ENCODE measurements at places on chromosomes 3 and 15.

DNA sequence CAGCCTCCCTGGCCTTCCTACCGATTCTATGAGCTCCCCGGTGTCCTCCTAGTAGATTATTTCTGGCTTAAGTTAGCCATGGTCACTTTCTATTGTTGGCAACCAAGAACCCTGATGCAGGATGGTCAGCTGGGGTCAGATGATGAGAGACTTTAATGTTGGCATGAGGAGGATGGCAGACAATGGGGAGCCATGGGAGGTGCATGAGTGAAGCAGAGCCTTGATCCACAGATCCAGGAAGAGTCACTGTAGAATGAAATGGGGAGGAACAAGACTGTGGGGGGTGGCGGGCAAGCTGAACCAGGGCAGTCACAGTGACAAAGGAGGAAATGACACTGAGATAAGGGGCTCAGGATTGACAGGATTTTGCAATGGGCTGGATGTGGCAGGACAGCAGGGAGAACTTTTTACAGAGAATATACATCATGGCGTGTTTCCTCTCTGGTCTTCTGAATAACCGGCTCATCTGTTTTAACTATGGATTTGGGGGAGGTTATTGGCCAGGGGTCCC lies 60.9 kb downstream of the RPLP1 start:
- no peak for DNase-seq

- no peak for DNase-seq
Measured at GRCh38 chr15:95368191-95368590, 962.3 kb upstream of the NR2F2 start.

DNA sequence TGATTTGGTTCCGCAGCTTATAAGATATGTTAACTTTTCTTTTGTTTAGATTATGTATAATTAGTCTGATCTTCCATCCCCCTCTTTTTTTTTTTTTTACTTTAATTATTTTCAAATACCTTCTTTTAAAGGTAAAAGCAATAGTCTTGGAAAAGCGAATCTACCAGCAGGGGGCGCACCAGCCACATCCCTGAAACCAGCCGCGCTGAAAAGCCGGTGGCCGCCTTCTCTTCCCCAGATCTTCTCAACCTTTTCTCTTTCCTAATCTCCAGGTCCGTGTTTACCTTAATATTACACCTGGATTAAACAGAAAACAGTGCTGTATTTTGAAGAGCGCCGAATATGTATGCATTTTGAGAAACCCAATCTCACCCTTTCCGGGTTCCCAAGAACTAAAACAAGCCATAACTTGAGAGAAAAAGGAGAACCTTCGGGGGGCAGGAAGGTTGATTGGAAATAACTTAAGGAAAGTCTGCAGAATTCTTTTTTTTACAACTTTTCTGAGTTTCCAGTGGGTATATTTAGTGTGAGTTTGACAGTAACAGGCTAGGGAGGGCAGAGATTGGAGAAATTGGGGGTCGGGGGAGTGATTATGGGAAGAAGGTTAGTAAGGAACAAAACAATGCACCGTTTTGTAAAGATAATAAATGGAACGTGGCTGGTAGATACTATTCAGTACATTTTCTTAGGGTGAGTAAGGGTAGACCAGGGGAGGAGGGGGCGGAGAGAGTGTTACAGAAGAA lies 2.0 kb upstream of the SOX2 start:
- DNase-seq: no peak

DNA sequence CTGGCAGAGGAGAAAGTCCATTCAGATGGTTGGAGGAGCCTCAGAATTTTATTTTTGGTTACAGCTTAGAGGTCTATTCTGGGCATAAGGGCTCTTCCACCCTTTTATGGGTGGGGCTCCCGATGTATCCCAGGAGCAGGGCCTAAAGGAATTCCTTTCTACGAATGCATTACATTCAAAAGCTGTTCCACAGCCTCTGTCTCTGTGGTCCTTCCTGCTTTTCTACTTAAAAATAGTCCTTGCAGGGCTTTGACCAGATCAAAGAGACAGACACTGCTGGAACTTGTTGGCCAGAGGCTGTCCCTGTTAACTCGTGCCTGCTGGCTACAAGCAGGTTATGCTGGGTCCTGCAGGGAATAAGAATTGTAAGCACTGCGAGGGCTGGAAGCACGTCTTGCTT lies 14.4 kb upstream of the NOX5 start:
- DNase-seq: no peak

- DNase-seq: no peak
Measured at GRCh38 chr15:95556866-95557225, 773.7 kb upstream of the NR2F2 start.

- DNase-seq: peak; percentile 13
Measured at GRCh38 chr15:87623832-87624231, 632.7 kb downstream of the NTRK3 start.

DNA sequence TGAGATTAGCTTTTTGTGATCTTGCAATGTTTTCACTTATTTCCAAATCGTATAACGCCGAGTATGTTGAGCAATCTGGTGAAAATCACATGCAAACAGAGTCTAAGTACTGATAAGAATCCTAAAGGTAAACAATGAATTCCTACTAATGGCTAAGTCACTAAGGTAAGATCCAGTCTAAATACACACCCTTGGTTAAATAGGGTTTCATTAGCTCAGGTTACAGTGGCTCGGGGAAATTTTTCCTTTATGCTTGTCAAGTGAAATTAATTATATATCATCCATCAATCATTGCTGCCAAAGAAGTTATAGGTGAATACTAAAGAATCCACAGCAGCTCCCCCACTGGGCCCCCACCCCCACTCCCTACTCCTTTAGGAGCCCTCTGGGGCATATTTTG lies 139.3 kb downstream of the SOX2 start:
- DNase-seq: no peak

DNA sequence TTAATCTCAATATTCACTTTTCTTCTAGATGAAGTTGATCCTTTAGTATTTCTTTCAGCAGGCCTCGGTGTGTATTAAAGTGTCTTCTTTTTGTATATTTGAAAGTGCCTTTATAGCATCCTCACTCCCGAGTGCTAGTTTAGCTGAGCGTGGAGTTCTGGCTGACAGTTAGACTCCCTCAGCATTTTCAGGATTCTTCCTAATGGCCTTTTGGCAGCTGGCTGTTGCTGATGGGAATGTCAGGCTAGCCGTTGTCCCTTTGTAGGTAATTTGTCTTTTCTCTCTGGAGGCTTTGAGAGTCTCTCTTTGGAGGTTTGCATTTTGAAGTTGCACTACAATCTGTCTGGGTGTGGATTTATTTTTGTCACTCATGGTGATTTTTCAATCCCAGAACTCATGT lies 94.4 kb downstream of the SRGAP3 start:
- DNase-seq: no peak

GRCh38 chr3:13172644-13173013 lies 99.4 kb upstream of the IQSEC1 start:
- DNase-seq: no peak

DNA sequence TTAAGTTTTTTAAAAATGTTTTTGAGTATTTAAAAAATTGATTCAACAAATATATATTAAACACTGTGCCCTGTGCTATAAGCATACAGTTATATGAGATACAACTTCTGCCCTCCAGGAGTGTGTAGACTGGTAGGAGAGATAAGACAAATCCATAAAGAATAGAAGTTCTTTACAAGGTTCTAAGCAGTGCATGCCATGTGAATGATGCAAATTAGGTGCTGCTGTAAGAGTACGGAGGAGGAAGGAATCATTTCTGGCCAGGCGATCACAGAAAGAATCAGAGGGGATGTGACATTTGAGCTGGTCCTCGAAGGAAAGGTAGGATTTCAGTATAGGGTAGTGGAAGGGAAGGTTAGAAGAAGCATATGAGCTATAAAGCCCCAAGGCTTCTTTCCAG lies 14.0 kb downstream of the MAPKBP1 start:
- no peak for DNase-seq

DNA sequence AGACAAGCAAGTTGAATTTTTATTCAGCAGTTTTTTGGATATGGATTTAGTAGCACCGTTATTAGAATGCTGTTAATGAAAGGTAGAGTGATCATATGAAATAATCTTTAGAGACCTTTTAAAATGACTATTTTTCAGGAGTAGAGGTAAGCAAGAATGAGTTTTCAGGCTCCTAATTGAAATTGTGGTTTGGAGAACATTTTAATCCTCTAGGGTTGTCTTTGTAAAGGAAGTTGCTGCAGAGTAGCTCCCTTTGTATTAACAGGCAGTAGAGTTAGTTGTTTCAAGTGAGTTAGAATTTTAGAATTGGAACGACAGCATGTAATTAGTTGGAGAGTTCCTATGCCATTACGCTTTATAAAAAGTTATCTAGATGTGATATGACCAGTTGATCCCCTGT lies 27.2 kb upstream of the EDEM1 start:
- no peak for DNase-seq

DNA sequence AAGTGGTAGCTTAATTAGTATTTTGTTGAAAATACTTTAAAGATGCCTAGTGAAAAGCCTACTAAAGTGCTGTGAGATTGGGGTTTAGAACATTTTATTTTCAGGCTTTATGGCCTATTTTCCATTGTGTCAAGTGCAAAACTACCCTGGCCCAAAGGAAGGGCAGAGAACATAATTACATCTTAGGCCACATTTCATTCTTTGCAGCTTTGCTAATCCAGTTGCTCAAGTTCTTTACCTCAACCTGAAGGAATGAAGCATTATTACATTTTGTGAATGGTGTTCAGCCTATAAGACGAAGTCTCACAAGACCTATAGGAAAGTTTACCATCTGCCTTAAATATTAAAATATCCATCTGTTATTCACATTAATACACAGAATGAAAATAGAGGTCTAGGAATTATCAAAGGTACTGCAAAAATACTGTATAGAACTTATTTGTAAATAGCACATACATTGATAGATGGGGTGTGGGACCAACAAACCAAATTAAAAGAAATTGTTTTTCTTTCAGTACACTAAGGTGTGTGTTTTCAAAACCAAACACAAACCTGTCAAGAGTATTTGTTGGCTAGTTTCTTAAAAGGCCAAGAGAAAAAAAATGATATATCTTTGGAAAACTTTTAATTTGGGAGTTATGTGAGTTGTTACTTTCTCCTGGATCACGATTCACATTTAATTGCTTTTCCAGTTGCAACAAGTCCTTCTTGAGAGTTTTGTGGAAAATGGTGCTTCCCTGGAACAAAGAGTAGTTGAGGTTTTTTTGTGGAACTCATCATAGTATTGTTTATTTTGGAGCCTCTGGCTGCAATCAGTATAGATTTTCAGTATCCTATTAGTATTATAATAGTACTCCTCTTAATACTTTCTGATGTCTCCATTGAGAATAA lies 12.0 kb upstream of the SETD5 start:
- DNase-seq: no peak

- no peak for DNase-seq
Measured at GRCh38 chr15:70033529-70034140, 64.1 kb downstream of the TLE3 start.

DNA sequence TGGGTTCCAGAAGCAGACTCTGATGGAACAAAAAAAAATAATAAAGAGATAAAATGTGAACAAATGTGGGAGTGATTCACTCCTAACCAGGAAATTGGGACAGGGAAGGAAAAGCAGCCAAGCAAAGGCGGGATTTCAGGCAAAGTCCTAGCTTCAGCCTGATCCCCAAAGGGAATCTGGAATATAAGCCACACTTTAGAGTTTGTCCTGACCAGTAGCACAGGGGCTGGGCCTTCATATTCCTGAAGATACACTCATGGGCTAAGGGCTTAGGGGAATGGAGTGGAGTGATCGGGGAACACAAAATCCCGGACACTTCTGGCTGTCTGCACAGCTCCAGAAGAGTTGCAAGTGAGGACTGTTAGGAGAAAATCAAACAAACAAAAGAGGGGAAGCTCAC lies 135.0 kb upstream of the COL8A1 start:
- DNase-seq: no peak

- DNase-seq: no peak
Measured at GRCh38 chr15:56732886-56733135, 498 bp downstream of the ZNF280D start.
